ENCODE measurements at places on chromosomes 16 and 17.

- DNase-seq: peak; percentile 2
These were observed 145.5 kb upstream of the SOX9 start for GRCh38 chr17:71975331-71975801.

DNA sequence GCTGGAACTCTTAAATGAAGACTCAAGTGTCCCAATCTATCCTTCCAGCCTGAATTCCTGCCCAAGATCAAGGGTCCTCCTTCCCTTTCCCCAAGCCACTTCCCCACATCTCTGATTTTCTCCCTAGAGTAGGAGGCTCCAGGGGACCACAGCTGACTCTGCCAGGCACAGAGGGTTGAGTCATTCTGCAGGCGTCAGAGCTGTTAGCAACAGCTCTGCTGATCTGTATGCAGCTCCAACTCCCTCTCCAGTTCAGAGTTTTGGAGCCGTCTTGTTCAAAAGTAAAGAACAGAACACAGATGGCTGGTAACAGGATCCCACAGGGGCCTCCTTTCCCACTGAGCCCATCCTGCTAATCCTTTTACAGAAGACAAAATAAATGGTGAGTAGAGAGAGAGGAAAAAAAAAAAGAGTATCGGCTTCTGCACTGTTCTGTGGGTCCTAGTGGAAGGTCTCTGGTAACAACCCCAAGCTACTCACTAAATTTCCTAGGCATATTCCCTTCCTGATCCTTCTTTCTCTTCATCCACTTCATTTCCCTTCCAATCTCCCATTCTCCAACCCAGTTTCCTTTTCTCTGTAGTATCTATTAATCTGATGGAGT is 13.4 kb upstream of the TAOK1 start:
- peak; percentile 77 for DNase-seq

DNA sequence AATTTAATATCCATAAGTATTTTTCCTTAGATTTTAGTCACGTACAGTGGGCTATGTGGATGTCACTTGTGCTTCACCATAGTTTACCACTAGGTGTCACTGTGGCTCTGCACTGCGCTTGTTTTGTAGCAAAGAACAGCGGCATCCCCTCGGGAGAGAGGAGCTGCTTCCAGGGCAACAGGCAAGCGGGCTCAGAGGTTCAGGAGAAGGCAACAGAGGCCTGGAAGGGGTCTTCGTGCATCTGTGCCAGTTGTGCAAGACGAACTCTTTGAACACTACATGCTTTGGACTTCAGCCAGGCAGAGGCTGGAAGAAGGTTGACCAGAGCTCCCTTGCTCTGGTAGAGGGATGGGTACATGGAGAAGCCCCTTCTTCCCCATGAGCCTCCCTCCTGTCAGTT is 20.6 kb downstream of the CYB561 start:
- DNase-seq: peak; percentile 78

DNA sequence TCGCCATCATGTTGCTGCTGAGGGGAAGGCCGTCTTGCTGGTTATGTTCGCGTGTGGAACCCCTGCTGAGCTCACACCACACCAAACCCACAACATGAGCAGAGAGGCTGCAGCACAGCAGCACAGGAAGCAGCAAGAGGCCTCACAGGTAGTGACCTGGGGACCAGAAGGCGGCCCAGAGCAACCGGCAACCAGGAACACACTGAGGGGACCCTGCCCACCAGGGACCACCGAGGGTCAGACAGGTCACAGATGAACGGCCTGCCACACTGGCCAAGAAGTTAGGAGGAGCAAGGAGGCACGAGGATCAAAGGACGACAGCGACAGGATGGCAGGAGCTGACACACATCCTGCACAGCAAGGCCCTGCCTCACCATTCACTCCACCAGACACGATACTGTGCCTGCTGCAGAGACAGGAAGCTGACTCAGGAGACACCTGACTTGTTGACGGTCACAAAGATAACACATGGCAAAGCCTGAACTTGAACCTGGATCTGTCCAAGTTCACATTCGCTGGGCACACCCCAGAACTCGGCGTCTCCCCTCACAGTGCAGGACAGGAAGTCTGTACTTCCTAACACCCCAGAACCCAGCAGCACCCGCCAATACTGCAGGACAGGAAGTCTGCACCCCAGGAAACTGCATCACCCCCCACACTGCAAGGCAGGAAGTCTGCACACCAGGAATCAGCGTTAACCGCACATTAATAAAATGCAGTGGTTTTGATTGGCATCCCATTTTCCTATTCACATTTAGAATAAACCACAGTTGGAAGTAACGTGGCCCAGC is 98.5 kb downstream of the ZNF778 start:
- peak; percentile 89 for DNase-seq

GRCh38 chr17:59439741-59440211 is 108.3 kb downstream of the YPEL2 start:
- DNase-seq: no peak
